Activated CD4-positive, alpha-beta T cell treated with anti-CD3 and anti-CD28 coated beads, Interleukin-2, amount 50 U/mL, for 24 hours (primary cell): ENCODE measurements at places on chromosomes 7 and 10.

DNA sequence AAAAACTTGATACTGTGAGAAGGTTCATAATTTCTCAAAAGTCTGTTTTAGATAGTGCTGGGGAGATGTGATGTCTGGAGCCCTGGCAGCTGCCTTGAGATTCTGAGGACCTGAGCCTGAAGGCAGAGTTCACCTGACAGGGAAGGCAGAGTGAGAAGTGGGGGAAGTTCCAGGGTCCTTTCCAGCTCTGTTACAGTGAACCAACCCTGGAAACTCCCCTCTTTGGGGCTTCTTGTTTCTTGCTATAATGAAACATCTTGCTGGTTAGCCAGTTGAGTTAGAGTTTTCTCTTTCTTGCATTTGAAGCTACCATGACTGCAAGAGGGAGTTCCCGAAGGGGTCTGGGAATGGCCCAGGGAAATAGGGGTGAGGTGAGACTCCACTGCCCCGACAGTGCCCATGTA, 158.9 kb upstream of the TNRC18 start:
- DNase-seq: no peak

DNA sequence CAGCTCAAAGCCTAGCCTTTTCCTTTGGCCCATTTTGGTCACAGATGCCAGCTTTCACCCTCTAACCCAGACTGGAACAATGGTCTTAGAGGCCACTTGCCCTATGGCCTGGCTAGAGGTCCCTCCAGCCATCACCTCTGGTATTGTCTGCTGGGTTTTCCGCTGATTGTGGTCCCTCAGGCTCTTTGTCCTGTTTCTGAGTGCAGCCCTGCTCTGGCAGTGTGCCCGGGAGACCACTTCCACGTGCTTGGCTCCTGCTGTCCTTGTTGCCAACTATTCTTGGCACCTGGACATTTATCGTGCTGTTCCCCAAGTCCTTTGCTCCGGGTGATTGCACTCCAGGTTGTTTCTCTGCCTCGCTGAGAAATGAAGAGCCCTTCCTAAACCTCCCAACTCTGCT, 53.3 kb upstream of the FAM180A start:
- no peak for DNase-seq

- DNase-seq: no peak
Measured at GRCh38 chr10:121865554-121865953, 62.3 kb downstream of the ATE1 start.

- DNase-seq: no peak
Measured at GRCh38 chr10:79333513-79333912, 13.8 kb upstream of the PPIF start.

- DNase-seq: no peak
Measured at GRCh38 chr10:71840177-71840957, 10.7 kb downstream of the PSAP start.

DNA sequence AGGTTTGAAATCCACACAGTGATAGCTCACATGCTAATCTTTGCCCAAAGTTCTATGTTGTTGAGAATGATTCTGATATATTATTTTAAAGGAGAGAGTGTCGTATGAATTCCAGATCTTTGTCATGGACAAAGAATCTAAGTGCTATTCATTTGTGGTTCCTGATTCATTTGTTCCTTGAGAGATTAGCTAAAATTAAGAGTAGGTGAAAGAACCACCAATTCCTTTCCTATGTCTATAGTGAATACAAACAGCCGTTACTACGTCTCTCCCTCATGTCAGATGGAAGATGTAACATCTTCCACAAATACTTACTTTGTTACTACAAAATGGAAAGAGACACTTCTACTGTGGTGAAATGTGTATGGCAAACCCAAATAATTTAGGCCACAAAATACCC, 3.3 kb upstream of the PLXDC2 start:
- DNase-seq: no peak

DNA sequence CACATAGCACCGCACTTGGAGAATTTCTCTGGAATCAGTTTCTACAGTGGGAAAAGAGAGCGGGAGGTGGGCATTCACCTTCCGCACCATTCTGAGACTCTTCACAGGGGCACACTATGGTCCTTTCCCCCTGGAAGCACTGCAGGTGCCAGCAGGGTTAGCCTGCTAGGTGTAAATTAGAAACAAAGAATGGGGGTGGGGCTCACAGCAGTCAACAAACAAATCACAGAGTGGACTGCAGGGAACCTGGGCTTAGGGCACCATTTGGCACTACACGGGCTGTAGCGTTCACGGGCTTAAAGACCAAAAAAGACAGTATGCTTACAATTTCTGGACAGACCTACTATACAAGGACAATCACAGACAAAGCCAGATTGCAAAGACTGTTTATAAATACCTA, 8.0 kb upstream of the PKD1L1 start:
- DNase-seq: no peak

DNA sequence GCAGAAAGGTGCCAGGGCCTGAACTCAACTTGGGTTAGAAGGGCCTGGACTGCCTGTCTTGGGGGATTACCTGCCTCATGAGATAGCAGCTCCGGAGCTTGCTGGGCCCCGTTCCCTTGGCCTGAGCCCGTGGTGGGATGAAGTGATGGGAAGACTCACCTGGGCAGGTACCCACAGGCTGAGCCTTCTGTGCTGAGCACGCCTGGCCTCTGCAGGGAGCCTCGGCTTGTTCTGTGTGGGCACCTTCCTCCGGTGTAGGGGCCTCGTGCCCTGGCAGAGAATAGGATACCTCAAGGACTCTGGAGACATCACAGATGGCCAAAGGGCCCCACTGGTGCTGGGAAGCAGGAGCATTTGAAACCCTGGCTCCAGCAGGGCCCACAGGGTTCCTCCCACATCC, 4.5 kb downstream of the ZNF467 start:
- DNase-seq: no peak

DNA sequence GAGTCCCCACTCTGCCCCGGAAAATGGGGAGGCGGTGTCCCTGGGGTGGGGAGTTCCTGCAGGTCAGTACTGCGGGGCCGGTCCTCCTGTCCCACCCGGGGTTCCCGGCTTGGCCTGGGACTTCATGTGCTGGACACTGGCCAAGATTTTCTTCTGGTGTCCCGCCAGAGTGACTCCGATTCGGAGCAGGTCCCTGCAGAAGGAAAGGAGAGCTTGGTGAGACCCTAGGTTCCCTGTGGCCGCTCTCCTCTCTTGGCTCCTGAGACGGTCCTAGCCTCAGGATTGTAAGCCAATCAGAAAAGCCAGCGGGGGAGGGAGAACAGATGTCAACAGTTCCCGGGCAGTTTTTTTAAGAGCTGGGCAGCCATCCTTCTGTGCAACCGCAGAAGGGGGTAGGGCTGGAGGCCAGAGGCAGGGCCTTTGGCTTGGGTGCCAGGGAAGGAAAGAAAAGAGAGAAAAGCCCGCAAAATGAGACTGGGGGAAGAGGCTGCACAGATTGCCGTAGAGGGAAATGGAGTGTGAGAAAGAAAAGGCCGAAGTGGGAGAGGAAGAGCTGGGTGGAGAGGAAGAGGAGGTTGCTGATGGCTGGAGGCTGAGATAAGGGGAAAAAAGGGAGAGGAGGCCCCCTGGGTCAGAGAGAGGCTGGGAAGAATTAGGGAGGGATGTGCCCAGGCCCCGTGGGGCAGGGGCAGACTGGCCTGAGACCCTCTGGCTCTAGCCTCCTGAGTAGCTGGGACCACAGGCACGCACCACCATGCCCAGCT, 23.7 kb downstream of the EPHB4 start:
- no peak for DNase-seq

- DNase-seq: no peak
Measured at GRCh38 chr10:132205650-132206376, 19.1 kb downstream of the DPYSL4 start.

- no peak for DNase-seq
Measured at GRCh38 chr7:138089080-138089901, 13.0 kb downstream of the AKR1D1 start.

DNA sequence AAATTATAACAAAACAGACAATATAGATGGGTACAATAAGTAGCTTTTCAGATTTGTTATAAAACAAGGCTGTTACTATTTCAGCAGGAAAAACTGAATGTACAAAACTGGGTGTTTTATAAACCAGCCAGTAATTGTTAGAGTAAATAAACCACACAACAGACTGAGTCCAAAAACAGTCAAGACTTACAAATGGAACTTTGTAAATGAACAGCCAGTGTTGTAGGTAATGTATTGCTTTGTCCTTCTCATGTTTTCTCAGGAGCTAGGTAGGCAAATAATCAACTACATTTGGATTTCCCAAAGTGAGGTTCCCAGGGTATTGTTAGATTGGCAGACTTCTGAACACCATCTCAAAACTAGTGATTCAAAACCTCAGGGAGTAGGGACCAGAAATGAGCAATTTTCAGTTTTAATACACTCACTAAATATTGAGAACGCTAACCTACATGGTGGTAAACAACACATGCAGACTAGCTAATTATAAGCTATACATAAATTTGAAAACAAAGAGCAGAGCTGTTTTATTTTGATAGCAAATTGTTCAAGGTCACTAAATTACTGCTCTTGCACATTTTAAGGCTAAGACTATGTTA, 36.2 kb downstream of the HERPUD2 start:
- no peak for DNase-seq

DNA sequence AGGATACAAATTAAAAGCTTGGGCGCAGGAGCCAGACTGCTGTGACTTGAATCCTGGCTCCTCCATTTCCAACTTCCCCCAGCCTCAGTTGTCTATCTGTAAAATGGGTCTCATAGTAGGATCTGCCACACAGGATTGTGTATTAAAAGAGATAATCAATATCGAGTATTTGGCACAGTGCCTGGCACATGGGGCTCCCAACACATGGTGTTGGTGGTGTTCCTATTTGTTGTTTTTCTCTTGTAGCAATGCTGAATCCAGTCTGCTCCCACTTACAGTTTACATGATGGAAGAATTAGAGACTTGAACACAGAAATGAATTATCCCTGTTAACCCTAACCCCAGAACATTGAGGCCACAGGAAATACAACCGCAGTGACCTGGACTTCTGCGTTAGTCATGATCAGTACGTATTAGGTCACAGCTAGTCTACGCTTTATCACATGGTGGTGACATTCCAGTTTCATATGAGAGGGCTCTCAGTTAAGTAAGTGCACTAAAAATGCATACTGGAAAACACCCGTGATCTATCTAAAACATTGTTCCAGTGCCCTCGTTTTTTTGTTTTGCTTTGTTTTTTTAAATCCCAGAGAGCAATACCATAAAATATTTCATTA, 169.5 kb upstream of the KLF14 start:
- DNase-seq: no peak

- DNase-seq: no peak
Measured at GRCh38 chr7:12436896-12437535, 33.4 kb upstream of the VWDE start.

DNA sequence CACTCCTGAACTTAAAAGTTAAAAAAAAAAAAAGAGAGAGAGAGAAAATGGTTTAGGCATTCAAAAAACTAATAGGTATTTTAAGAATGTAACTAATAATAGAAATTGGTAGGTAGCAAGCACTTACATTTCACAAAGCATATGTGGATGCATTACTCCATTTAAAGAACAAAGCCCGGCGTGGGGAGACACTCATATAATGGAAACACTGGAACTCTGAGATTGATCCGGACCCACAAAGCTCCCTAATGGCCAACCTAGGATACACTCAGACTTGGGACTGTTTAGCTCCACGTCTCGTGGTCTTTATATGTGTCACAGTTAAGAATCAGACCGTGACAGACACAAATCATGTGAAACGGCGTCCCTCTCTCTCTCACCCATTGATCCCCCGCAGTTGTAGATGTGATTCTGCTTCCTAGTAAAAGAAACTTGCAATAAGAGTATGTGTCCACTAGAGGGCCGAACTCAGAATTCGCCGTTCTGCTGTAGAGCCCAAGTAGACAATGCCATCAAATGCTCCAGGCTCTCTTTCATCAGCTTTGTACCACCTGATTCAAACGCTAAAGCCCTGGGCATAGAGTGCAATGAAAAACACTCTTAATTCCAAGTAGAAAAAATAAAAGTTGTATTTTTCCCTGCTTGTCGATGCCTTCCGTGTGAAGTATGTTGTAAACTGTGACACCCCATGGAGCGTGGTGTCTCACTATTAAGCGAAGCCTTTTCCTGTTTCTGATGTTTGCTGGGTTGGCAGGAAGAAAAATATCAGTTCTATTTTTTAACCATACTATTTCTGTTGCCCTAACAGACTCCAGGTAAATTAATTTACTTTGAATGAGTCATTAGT, 429.0 kb upstream of the MTPN start:
- no peak for DNase-seq
